Stimulated activated CD8-positive, alpha-beta memory T cell treated with anti-CD3 and anti-CD28 coated beads, Interleukin-4, amount 100 ng/mL, for 1 hour (primary cell): ENCODE measurements at places on chromosomes 6 and 20.

GRCh38 chr6:49264909-49265308 is 198.1 kb downstream of the MMUT start:
- DNase-seq, result no peak

GRCh38 chr6:102553214-102553613 is 1159.7 kb downstream of the GRIK2 start:
- DNase-seq, result no peak

DNA sequence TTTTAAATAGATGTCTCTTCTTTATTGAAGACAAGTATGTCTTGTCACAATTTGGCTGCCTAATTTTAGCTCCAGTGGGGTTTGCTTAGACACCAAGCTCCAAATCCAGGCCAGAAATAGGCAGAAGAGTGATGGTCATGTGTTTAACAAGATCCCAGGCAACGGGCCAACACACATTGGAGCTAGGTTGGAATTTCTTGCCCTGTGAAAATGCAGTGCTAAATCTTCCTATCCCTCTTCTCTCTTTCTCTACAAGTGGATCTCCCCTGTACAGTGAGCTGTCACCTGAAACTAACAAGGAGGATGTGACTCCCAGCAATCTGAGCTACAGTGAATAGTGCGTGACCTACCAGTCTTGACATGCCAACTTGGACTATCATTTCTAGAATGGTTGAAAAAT is 65.3 kb upstream of the VGLL2 start:
- no peak for DNase-seq

- no peak for DNase-seq
These were observed 35.8 kb upstream of the MRGBP start for GRCh38 chr20:62760471-62760855.

DNA sequence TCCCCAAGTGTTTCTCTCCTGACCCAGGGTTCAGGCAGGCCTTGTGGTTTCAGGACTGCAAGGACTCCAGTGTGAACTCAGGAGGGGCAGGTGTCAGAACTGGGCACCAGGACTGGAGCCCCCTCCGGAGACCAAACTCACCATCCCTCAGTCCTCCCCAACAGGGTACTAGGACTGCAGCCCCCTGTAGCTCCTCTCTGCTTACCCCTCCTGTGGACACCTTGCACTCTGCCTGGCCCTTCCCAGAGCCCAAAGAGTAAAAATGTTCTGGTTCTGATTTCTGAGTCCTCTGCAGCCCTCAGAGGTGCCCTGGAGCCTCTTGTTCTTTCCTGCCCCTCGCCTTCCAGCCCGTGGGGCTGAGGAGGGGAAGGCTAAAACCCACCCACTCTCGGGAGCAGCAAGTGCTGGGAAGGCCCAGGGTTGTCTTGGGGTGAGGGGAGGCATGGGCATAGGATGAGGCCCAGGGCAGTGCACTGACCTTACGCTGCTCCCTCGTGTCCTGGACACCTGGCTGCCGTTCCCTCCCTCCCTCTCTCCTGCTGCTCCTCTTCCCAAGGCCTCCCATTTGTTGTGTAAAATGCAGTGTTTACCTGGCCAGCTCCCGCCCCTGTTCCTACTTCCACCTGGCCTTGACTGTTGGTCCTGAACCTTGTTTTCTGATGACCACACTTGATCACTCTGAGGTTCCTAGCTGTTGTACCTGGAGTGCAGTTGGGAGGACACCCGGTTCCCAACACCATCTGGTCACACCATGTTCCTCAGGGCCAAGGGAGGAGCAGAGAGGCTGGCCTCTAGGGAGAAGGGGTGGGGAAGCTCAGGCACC is 9.9 kb downstream of the CNPY3 start:
- DNase-seq, result no peak

- no peak for DNase-seq
These were observed 2.5 kb downstream of the DEFB132 start for GRCh38 chr20:259981-260380.

DNA sequence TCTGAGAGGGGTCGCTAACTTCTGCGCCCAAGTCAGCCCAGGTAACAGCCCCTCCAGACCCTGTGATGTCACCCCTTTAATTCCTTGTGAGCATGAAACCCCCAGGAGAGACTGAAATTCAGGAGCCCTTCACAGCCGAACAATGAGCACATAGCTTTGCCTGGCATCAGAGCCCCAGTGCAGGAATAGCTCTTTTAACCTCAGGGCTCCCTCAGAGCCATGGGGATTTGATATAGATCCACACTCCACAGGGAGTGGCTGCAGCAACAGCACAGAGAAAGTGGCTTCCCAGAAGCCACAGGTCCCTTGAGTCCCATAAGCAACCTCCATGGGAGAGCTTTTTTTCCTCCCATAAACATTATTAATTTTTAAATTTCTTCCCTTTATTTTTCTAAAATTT is 150.0 kb upstream of the MARCKS start:
- DNase-seq, result no peak

GRCh38 chr6:170372380-170373325 is 66.1 kb downstream of the FAM120B start:
- DNase-seq, result no peak

DNA sequence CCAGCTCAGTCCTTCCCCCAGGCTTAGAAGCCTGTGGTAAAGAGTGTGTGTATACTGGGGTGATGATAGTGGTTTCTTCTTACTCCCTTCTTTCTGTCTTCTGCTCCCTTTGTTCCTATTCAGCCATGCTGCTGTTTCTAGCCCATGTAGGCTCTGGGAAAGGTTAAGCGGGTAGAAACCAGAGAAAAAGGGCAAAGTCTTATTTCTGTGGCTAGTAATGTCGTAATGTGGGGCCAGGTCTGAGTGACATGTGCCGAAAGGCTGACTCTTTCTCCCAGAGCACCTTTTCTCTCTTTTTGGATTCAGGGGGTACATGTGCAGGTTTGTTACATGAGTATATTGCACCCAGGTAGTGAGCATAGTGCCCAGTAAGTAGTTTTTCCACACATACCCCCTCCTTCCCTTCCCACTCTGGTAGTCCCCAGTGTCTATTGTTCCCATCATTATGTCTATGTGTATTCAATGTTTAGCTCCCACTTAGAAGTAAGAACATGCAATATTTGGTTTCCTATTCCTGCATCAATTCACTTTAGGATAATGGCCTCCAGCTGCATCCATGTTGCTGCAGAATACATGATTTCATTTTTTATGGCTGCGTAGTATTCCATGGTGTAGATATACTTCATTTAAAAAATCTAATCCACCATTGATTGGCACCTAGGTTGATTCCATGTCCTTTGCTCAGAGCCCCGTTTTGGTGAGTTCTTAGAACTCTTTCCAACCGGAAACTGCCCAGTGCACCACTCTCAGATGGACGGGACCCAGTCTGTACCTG is 74.3 kb downstream of the EFHC1 start:
- no peak for DNase-seq

DNA sequence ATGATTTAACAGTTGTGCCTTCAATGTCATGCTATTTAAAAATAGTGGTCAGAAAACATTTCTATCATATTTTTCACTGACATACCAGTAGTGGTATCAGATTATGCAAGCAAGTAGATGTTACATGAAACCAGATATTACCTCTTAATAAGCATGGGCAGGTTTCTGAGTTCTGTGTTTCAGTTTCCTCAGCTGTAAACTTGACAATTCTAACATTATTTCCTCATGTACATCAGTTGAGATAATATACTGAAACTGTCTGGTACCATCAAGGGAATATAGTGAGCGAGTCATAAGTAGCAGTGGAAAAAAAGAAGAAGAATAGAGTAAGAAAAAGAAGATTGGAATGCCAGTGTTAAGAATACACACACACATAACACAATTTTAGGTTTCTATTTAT is 477.9 kb upstream of the MANEA start:
- no peak for DNase-seq

GRCh38 chr6:125913864-125914351 is 42.7 kb upstream of the HINT3 start:
- DNase-seq, result no peak

DNA sequence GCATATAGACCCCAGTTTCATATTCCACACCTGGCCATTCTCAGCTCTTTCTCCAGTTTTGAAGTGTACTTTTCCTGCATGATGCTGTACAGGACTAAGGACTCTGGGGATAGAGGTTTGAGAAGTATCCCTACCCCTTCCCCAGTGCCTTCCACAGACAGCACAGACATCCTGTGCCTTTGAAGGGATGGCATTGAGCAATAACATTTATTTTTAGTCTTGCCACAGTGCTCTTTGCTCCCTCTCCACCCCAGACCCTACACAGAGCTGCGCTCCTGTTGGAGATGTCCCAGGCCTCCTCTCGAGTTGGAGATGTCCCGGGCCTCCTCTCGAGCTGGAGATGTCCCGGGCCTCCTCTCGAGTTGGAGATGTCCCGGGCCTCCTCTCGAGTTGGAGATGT is 275.8 kb downstream of the FARS2 start:
- DNase-seq, result no peak

DNA sequence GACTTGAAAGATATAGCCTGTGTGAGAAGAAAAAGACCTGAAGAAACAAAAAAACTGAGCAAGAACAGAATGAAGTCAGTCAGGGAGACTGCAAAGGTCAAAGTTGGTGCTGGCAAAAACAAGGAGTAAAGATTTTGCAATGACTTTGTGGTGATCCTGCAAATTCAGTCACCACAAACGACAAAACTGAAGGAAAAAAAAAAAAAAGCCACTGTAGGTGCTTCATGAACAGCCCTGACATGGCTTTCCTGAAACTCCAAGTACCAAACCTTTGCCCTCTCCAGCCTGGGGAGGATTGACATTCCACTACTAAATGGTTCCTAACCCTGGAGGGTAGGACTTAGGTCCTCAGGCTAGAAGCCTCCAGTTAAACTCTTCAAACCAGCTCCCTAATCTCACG is 114.7 kb upstream of the BEND3 start:
- no peak for DNase-seq

- no peak for DNase-seq
These were observed 370.9 kb upstream of the MARCKS start for GRCh38 chr6:113486199-113486598.

GRCh38 chr6:11538819-11539468 is 1.4 kb downstream of the TMEM170B start:
- no peak for DNase-seq

GRCh38 chr6:138486249-138487101 is 12.8 kb downstream of the NHSL1 start:
- no peak for DNase-seq

DNA sequence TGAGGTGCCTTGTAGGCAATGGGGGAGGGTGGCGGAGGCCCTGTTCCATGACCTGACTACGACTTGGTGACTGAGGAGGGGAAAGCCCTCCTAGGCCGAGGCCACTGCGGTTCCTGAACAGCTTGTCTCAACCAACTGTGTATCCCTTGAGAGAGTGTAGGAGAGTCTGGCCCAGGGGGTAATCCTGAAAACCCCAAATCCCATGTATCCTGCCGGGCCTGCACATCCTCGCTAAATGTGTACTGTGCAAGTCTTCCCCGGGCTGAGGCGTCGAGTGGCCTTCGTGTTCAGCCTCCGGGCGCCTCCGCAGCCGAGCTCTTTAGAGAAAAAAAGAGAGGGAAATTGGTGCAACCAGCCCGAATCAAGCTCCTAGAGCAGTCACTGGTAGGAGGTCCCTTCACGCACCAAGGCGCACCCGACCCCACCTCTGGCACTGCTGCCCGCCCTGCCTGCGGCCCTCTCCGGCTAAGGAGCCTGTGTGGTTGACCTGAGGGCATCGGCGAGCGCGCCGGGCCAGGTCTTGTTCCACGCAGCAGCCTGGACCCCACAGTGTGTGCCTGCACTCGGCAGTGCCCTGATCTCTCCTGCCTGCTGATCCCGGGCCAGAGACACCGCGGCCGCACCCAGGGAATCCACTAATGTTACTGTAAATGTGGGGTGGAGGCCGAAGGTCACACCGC is 7.3 kb downstream of the SIM1 start:
- DNase-seq, result no peak

GRCh38 chr6:111764238-111765175 is 108.7 kb downstream of the FYN start:
- DNase-seq, result peak; percentile 51

- DNase-seq, result no peak
These were observed 140.5 kb downstream of the TFAP2B start for GRCh38 chr6:50959081-50959641.

GRCh38 chr20:20075032-20075431 is 22.7 kb downstream of the CFAP61 start:
- DNase-seq, result no peak

- DNase-seq, result no peak
These were observed 232.5 kb downstream of the LAMA2 start for GRCh38 chr6:129115471-129115870.

DNA sequence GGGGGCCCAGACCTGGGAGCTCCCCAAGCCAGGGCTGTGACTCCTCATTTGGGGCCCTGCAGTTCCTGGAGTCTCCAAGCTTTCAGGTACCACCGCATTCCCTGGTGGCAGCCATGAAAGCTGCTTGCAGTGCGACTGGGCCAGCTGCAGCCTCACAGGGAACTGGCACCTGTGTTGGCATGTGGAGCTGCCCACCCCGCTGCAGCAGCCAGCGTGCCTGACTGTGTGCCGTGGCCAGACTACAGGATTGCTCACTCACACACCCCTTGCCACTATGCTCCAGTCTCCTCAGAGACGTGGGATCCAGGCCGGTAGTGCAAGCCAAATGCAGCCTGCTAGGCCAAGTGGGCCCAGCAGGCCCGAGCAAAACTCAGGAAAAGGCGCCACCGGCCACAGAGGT is 450.7 kb downstream of the COL12A1 start:
- DNase-seq, result no peak

- no peak for DNase-seq
These were observed 45.6 kb upstream of the STX16 start for GRCh38 chr20:58605292-58606065.

GRCh38 chr6:108127826-108128225 is 38.0 kb upstream of the NR2E1 start:
- DNase-seq, result no peak

DNA sequence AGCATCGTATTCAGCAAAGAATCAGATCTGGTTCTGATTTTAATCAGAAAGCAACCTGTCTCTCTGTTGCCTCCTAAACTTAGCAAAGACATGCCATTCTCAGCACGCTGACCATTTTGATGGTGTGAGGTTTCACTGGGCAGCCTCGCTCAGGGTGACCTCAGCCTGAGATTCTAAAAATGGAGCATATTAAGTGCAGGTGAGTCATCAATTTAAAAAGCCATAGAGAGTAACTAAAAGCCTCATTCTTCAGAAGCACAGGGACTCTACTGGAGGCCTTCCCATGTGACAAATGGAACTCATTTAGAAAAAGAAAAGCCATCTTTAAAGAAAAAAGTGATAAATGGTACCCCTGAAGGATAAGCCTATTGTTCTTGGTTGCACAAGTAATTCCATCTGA is 91.3 kb downstream of the FILIP1 start:
- DNase-seq, result no peak

GRCh38 chr6:164838068-164838615 is 471.3 kb downstream of the C6orf118 start:
- DNase-seq, result no peak

DNA sequence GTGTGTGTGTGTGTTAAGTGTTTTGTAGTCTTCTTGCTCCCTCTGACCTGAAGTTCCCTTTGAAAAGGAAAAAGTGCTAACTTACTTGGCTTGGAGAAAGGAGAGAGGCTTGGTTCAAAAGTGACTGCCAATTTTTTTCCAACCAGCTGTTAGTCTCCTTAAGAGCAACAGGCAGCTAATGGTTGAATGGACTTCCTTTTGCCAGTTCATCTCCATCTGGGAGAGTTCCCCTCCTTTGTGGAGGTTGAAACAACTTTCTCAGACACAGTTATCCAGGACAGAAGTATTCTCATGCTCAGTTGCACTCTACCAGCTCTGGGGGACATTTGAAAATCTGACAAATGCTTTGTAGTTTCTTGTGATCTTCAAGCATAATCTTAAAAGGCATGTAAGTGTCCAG is 4.5 kb downstream of the RIPOR2 start:
- no peak for DNase-seq
